ENCODE measurements at places on chromosomes 1 and 21.
A peak's percentile ranks its signal among the peaks of the same experiment; 100 is the strongest.

DNA sequence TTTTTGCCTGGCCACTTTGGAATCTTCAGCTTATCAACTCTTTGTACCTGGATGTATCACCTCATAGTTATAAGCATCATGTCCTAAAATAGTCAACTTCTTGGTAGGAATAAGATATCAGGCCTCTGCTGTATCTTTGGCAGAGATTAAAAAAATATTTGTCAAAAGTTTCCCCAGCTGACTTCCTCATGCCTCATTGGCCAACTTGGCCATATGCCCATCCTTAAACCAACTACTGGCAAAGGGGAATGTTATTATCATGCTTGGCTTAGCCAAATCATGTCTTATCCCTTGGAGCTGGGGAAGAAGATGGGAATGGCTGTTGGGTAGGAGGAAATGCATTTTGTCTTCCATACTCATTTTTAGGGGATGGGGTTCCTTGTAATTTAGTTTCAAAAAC lies 23.4 kb downstream of the NFASC start:
- DNase-seq: no peak

DNA sequence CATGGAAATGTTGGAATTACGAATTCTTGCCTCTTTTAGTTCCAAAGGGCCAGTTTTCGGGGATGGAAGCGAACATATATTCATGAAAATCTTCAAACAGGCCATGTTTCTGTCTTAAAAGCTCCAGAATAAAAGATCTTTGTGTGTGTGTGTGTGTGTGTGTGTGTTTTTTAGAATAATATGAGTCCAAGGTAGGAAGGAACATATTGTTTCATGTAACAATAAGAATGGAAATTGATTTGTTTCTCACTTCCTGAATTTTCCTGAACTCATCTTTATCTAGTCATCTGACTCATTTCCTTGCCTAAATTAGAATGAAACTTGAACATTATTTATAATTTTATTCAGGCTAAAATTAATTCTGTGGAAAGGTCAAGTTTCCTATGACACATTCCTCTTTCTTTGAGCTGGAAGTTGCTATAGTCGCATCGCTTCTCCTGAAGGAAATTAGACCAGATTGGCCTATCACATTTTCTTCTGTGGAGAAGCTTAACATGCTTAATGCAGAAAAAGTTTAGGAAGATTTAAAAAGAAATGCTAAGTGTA lies 805.1 kb upstream of the ADAMTS5 start:
- DNase-seq: no peak

- no peak for DNase-seq
These were observed 468.9 kb downstream of the DPYD start for GRCh38 chr1:97451944-97452343.

GRCh38 chr1:35629051-35629450 lies 12.3 kb downstream of the PSMB2 start:
- DNase-seq: no peak

DNA sequence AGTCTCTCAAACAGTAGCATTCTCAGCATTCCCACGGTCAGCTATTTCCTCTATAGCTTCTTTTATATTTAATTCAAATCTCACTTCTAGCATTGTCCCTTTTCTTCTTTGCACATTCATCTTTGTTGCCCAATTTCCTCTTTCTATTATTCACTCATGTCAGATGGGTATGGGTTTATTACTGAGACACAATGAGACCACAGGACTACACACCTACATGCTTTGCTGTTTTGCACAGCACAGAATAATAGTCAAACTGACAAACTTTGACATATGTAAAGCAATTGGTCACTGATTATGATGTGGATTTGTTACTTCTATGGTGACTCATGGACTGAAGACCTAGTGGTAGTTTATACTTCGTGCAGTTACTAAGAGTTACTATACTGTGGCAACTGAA lies 5.8 kb upstream of the CD1C start:
- DNase-seq: no peak

DNA sequence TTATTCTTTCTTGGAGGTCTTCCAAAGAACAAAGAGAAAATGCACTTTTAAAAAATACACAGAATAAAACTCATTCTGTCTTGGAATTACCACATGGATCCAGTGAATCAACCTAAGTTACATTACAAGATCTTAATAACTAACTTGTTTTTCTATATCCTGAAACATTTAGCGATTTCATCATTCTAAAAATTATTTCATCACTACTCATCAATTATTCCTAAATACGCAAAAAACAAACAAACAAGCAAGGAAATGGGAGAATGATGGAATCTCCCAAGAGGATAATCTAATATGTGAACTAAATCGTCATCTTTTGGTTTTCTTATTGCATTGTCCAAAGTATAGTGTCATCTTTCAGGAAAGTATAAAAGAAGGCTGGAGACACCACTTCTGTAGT lies 38.5 kb upstream of the GNG4 start:
- no peak for DNase-seq

- DNase-seq: no peak
These were observed 39.7 kb downstream of the DNTTIP2 start for GRCh38 chr1:93839307-93839706.

DNA sequence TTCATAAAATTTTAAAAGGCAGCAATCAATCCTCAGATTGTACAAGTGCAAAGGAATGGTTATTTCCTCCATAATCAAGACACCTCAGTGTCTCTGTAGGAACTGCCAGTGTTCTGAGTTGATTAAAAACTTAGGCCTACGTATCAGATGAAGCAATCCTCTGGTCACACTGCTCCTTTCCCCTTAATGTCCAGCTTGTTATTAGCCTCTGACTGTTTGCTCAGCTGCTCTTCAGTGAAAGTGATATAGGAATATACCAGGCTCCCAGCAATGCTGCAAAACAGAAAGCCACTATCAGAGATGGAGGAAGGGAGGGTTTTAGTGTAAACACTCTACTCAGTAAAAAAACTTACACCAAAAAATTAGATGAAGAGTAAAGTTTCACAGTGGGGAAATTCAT lies 49.8 kb downstream of the SLC35D1 start:
- peak; percentile 19 for DNase-seq

DNA sequence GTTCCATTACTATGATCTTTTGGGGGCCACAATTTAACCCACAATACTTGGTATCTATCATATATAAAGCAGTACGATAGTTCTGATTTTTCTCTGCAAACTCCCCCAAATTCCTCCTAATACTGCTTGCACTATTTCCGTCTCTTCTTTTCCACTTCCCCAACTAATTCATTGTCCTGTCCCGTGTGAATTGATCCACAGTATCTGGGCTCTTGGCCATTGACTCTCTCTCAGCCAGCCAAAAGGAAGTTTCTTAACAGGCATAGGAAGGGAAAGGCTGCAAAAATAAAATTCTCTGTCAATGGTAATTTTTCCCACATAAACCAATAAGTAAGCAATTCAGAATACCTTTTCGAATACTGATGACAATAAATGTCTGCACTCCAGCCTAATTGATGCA lies 91.7 kb upstream of the DSCAM start:
- no peak for DNase-seq

GRCh38 chr1:55064071-55064581 lies 24.8 kb downstream of the PCSK9 start:
- DNase-seq: peak; percentile 64

- DNase-seq: no peak
These were observed 17.9 kb downstream of the SLC9A1 start for GRCh38 chr1:27136998-27137542.

GRCh38 chr1:221856228-221857093 lies 114.6 kb upstream of the DUSP10 start:
- no peak for DNase-seq

- peak; percentile 81 for DNase-seq
These were observed 121.4 kb downstream of the ATG4C start for GRCh38 chr1:62905309-62905708.

- DNase-seq: no peak
These were observed at the start of gene AIRE for GRCh38 chr21:44285138-44285992. Gene AIRE (plus strand): TSS chr21:44285876. CDS start chr21:44286007, 131 bp downstream.

- DNase-seq: no peak
These were observed 100.8 kb upstream of the SLC45A1 start for GRCh38 chr1:8217011-8217711.

GRCh38 chr1:153422450-153423068 lies 6.2 kb downstream of the S100A7A start:
- DNase-seq: no peak

DNA sequence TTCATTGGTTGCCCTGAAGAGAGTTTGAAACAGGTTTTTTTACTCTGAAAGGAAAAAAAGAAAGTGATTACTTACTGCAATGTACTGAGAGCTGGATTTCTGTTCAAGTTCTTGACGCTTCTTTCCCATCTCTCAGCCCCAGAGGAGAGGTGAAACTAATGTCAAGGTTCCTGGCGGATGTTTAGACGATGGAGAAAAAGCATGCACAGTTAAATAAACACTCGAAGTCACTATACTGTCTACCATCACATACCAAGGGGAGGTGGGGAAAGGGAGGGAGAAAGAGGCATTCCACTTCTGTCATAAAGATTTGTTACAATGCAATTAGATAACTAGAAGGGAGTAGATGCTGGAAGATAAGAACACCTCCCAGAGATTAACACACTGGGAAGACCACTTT lies 177.0 kb upstream of the TNR start:
- no peak for DNase-seq

GRCh38 chr1:177275736-177276135 lies 105.0 kb downstream of the BRINP2 start:
- DNase-seq: no peak

DNA sequence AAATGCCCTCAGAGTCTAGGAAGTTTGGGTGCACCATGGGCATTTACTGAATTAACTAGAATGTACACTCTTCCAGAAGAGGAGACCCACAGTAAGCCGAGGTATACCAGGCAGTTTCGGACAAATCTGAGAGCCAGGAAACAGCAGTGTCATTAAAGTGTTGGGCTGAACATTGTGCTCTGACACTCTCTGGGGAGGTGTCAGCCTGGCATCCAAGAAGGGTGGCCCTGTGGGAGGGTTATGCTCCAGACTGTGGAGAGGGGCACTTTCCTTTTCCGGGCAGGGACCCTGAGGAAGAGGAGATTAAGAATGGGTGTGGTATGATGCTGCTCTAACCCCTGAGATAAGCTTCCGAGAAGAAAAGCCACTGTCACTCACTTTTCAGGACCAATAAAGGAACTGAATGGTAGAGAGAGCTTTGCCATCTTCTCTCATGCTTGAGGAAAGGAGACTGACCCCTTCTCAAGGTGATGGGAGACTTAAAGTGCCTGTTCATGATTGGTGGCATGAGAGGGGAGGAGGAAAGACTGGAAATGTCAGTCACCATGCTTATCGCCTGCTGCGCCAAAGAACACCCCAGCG lies 98.2 kb downstream of the UCK2 start:
- DNase-seq: no peak

DNA sequence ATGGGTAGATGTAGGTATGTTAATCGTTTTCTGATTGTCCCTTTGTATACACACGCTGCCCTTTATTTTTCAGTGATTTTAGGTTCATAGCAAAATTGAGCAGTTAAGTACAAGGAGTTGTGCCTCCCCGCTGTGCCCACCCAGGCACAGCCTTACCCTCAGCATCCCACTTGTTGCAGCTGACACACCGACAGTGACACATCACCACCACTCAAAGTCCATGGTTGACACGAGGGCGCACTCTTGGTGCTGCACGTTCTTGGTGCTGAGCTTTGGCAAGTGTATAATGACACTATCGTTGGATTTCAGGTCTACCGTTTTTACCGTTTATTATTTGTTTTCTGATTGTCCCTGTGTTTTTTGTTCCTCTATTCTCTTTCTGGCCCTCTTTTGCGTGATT lies 15.6 kb downstream of the C1orf159 start:
- DNase-seq: no peak

DNA sequence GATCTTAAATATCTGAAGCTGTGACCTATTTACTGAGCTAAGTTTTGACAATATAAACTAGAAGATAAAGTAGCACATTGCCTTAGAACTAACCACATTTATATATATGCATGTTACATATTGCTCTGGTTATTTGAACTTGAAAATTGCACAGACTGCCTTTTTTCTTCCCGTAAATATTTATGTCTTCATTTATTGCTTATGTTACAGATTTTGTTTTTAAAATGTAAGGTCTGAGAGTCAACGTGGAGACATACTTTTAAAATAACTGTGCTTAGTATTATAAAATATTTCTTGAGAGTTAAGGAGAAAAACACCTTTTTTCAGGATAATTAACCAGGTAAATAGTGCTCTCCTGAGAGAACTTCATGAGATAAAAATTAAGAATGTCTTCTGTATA lies 3.1 kb downstream of the RPS6KC1 start:
- DNase-seq: no peak

GRCh38 chr1:32757213-32757895 lies 54.8 kb upstream of the SYNC start:
- no peak for DNase-seq

GRCh38 chr1:224767031-224767430 lies 150.9 kb downstream of the CNIH3 start:
- DNase-seq: peak; percentile 40

- no peak for DNase-seq
These were observed 37.1 kb downstream of the PRRX1 start for GRCh38 chr1:170700842-170701615.

GRCh38 chr1:53367503-53368313 lies 39.8 kb upstream of the LRP8 start:
- no peak for DNase-seq

- no peak for DNase-seq
These were observed 199.3 kb upstream of the JUN start for GRCh38 chr1:58983162-58983561.

GRCh38 chr21:43262427-43262826 lies 93.6 kb downstream of the CRYAA start:
- DNase-seq: no peak

DNA sequence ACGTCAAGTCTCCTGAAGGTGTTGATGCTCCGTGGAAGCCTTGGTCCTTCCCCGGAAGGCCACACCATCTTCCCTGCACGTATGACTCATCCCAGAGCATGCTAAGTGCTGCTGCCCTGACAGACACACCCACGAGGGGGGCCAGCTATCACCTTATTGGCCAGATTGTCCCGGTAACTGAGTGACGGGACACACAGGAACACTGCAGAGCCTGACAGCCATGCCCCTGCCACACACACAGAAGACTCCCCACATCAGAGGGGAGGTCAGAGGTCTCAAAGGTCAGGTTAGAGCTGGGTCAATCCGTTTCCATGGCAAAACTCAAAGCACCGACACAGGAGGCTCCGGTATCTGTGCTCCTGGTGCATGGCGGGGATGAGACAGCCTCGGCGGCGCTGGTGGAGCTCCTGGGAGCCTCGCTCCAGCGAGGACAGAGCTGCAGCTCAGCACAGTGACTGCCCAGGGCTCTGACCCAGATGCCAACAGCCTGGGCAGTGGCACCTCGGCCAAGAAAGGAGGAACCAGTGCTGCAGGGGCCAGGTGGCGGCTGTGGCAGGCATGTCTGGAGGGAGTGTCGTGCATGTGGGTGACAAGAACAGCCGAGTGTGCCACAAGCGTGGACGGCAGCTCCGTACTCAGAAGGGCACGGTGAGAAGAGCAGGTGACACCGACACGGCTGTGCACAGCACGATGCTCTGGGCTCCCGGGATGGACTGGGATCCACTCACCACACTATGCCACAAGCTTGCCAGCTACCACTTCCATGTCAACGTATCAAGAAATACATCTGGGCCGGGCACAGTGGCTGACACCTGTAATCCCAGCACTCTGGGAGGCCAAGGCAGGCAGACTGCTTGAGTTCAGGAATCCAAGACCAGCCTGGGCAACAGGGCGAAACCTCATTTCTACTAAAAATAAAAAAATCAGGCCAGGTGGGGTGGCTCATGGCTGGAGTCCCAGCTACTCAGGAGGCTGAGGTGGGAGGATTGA lies 14.8 kb upstream of the TMEM240 start:
- DNase-seq: no peak
